ENCODE measurements at places on chromosomes 1 and 21.
A peak's percentile ranks its signal among the peaks of the same experiment; 100 is the strongest.

- DNase-seq = peak; percentile 50
These were observed 154.2 kb upstream of the RUNX1 start for GRCh38 chr21:35203093-35203977.

DNA sequence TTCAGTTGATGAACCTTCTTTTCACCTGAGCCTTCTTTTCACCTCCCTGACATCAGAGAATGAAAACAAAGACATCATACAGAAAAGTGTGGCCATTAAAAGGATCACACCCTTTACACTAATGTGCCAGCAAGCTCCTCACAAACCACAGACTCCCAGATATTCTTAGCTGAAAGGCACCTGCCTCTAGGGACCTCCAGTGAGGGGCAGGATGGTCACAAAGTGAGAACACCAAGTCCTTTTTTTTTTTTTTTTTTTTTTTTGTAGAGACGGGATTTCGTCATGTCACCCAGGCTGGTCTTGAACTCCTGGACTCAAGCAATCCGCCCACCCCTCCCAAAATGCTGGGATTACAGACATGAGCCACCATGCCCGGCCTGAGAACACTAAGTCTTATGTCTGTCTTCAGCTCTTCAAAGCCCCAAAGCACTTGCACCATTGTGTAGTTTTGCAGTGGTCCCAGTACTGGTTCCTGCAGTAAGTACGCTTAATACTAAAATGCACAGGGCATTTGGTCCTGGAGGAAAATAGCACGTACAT is 58.2 kb upstream of the LBR start:
- no peak for DNase-seq

- DNase-seq = no peak
These were observed 31.4 kb upstream of the PKP1 start for GRCh38 chr1:201251851-201252430.

- DNase-seq = no peak
These were observed 13.8 kb upstream of the SEC16B start for GRCh38 chr1:177983482-177984135.

DNA sequence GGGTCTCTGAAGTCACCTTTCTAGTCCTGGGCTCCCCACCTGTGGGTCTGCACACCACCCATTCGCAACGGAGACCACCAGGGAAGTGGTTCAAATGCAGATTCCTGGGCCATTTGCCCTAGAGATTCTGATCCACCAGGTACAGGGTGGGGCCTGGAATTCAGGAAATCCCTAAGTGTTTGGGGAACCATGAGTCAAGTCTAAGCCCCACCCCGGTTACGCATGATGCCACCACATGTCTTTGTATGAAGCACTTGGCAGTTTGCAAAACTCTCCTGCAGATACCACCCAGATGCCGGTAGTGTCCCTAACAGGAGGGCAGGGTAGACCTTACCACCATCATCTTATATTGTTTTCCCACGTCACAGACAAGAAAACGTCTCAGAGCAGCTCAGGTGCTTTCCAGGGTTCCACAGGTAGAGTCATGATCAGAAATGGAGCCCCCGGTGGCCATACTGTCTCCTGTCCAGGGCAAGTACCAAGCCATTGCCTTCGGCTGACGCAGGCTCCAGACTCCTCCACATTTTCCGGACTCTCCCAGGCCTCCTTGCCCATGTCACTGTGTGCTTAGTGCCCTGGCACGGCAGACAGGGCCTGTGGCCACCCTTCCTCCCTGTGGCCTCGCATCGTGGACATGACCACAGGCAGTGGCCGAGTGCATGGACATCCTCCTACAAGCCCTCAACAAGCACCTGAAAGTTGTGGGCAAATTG is 89.2 kb upstream of the TMEM51 start:
- DNase-seq = no peak

- DNase-seq = no peak
These were observed 22.8 kb downstream of the RERE start for GRCh38 chr1:8794605-8795004.

All from Caki2 (cell line).